ENCODE measurements at places on chromosomes 7 and 10.

DNA sequence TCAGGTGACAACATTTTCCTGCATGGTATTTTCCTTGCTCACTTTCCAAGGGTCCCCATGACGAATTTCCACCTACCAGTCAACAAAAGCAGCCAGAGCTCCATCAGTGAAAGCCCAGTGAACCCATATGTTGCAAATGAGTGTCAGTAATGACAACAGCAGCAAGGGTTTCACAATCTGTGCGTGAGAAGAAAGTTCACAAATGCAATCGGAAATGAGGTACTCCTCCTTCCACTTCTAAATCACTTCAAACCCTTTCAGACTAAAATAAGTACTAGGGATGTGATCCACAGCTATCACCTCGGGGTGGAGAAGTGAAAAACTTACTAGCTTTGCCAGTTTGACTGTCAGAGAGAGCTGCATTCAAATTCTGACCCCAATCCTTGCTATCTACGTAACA lies 55.6 kb upstream of the BET1 start:
- DNase-seq = no peak

DNA sequence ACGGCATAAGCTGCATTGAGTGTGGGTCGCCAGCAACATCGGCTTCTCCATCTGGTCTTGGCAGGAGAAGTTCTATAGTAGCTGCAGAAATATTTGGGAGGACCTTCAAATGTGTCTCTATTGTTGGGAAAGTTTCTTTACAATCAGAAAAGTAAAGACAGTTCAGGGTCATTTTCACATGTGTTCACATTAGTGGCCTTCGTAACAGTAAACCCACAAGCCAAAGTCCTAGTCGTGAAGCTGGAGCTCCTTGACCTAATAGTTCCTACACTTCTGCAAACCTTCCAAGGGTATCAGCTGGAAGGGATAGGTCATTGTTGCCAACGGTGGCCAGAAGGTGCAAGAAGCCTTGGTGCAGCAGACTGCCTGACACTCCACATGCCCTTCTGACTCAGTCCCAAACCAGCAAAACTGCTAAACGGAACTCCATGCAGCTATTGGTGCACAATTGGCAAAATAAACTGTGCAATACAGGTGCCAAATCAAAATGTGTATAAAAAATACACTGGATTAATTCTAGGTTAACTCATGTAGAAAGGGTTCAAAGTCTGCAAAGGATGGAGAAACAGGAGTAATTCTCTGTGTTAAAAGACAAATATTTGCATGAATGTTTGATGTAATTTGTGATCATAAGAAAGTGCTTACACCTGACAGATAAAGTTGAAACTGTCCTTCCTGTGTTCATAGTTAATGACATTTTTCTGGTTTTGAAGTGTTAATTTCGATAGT lies 102.8 kb upstream of the EGFR start:
- DNase-seq = no peak

DNA sequence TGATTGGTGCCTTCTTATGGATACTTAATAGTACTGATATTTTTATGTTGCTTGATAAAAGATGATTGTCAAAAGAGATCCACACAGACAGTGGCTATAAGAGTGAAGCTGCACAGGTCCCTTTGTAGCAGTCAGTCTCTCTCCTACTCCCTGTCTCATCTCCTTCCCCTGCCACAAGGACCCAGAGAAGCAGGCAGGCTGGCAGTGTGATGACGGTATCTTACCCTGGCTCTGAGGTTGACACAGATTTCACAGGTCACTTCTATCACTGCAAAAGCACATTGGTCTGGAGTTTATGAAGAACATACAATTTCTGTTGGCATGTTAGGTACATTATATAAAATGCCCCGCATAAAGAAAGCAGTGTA lies 64.4 kb upstream of the AHR start:
- DNase-seq = peak; percentile 61

GRCh38 chr7:72309476-72309875 lies 102.7 kb downstream of the CALN1 start:
- DNase-seq = no peak

GRCh38 chr10:103872137-103872931 lies 17.0 kb upstream of the SH3PXD2A start:
- DNase-seq = no peak

GRCh38 chr7:117672453-117672852 lies 192.6 kb downstream of the CFTR start:
- no peak for DNase-seq

- DNase-seq = no peak
Measured at GRCh38 chr7:12683678-12684585, 3.5 kb upstream of the ARL4A start.

- DNase-seq = no peak
Measured at GRCh38 chr7:117385363-117386109, 41.8 kb downstream of the ASZ1 start.

DNA sequence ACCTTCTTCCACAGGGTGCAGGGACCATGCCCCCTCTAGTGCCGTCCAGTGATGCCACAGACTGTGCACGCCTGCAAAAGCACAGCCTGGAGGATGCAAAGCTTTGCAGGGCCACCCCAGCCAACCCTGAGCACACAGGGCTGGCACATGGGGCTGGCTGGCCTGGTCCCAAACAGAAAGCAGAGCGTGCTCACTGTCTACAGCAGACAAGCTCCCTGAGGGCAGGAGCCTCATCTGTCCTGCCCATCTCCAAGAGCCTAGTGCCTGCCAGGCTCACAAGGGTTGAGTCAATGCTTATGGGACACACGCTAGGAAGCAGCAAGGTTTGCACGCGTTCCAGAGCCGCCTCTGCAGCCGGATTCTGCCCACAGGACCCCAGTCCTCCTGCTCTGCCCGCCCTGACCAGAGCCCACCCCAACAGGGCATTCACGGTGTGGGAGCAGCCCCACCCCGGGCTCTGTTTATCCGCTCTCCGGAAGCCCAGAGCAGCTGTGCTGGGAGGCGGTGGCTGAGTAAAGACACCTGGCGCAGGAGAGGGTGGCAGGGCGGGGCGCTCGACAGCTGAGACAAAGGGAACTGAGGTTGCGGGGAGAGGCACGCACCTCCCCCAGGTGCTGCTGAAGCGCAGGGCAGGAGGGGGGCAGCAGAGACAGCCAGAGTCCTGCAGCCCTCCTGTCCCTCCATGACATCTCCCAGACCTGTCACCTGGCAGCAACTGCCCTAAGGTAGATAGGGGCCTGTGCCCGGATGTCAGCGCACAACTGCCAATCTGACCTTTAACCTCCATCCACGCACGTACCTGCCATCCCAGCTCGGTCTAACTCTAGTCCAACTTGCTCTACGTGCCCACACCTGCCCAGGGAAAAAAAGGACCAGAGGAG lies 4.3 kb downstream of the KCNH2 start:
- DNase-seq = peak; percentile 39

DNA sequence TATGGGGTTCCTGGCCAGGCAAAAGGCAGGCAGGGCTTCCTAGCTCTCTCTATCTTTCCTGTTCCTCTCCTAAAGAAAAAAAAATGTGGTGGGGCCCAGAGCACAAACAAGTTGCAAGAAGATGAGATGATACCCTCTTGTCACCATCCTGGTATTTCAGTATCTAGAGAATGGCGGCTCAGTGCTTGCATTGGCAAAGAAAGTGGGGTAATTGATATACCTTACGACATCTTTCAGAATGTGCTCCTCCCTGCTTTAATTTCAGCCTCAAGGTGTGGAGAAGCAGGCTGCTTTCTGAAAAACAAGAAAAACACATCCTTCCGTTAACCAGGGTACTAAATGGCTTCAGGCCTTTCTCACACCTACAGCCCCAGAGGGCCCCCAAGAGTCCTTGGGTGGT lies 34.5 kb upstream of the CUX1 start:
- no peak for DNase-seq

GRCh38 chr7:32594965-32595490 lies 99.7 kb downstream of the AVL9 start:
- no peak for DNase-seq

DNA sequence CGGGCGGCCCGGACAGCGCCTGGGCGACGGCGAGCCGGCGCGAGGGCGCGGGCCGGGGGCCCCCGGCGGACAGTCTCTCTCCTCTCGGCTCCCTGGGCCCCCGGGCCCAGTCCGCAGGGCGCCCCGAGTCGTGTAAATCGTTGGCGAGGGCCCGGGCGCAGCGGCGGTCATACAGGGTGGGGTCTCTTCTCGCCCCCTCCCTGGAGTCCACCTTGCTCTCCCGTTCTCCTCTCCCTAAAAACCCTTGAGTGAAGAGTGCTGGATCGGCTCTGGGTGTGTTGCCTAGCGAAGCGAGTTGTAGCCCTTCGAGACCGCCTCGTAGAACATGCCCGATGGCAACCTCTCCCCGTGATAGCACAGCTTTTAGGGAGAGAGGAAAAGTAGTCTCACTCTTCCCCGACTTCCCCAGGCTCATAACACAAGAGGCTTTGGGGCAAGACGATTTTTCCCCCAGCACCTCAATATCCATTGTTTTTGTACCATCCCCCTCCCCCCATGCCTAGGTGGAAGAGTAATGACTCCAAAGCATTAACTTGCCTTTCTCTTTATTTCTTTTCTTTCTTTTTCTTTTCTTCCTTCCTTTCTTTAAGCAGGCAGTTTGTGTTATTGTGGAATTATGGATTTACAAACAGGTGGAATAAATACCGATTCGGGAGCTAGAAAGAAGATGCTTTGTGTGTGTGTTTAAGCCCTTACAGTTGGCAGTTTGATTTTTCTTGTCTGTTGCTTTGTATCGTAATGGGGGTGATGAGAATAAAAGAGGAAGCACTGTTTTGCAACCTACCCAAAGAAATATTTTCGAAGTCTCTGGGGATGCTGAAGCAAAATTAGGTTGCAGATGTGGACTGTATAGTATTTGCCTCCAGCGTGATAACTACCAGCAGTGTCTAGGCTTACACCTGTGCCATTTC lies 822 bp downstream of the SHOC2 start:
- DNase-seq = peak; percentile 18

- no peak for DNase-seq
Measured at GRCh38 chr7:8035647-8036518, 67.3 kb downstream of the GLCCI1 start.

DNA sequence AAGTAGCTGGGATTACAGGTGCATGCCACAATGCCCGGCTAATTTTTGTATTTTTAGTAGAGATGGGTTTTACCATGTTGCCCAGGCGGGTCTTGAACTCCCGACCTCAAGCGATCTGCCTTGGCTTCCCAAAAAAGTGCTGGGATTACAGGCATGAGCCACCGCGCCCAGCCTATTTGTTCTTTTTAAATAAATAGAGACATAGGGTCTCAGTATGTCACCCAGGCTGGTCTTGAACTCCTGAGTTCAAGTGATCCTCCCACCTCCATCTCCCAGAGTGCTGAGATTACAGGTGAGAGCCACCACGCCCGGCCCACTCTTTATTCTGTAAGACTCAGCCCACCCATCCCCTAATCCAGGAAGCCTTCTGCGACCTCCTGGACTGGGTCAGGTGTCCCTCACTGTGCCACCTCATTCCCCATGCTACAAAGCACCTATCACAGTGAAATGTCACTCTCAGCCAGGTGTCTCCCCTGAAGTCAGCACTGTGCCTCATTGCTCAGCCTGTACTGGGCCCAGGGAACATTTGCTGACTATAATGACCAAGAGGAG lies 2.8 kb downstream of the TMEM120A start:
- no peak for DNase-seq

DNA sequence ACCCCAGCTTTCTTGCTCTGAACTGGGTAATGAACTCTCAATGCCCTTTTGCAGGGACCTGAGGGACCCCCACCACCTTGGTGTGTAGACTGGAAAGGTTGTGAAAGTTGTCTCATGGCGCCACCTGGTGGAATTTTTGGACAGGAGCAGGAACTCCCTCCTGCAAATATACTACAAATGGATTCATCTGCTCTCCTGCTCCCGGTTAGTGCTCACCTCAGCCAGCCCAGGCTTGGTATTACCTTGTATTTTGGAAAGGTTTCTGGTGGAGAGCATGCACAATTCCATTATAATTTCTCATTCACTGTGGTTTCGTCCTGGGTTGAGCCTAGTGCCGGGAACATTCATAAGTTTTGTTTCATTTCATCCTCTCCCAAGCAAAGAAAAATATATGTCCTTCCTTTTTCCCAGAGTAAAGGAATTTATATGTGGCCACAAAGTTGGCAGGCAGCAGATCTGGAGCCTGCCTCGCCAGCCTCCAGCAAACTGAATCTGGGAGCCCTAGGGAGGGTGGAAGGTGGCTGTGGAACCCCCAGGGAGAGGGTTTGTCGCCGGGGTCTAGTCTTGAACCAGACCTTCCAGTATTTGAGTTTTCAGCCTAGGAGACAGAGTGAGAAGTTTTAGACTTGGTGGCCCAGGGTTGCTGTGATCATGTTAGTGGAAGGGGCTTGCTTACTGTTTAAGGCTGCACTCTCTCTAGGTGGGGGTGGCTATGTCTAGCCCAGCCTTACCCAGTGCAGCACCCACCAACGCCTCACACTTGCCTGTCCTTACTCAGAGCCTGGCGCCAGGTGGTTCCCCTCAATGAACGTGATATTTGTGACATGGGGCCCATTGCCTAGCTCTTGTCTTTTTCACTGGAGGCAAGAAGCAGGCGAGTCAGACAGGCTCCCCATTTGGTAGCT lies 9.5 kb downstream of the FAM241B start:
- DNase-seq = peak; percentile 58

GRCh38 chr7:94160719-94161435 lies 156.7 kb upstream of the BET1 start:
- DNase-seq = no peak

DNA sequence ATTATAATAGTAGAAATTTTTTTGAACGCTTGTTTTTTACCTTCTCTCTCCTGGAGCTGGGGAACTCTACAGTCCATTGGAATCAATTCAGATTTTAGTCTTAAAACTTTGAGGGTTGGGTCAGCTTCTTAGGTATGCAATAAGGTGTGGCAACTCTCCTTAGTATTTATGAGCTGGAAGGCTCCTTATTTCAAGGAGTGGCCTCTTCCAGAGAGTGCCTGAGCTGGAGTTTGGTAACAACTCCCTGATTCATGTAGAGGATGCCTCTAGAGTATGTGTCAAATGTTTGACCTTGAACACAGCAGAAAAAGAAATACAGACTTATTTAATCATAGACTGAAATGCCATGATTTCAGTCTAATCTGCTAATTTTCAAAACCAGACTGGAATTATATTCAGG lies 11.1 kb downstream of the CDK14 start:
- DNase-seq = no peak
